Epithelial cell of esophagus (primary cell): ENCODE measurements at places on chromosomes 2 and 18.

GRCh38 chr2:75920859-75921551 lies 210.3 kb upstream of the GCFC2 start:
- DNase-seq, result no peak

DNA sequence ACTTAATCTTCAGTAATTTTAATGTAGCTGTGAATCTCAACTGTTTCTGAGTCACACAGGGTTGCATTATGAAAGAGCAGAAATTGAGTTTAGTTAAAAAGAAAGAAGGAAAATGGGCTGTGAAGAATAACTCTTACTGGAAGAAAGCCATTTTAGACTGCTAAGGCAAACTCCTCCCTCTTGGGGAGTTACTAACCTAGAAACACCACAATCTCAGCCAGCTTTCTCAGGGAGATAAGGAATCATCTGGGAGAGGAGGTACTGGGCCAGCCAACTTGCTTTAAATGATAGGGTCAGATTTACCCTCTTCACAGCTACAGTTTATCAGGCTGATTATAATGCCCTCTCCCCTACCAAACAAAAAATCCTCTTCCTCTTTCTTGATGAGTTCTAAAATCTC lies 119.5 kb downstream of the CCDC148 start:
- no peak for DNase-seq

GRCh38 chr18:3458952-3459853 lies 9.2 kb downstream of the TGIF1 start:
- DNase-seq, result peak; percentile 83

- DNase-seq, result peak; percentile 39
These were observed 18.2 kb downstream of the BMP10 start for GRCh38 chr2:68853035-68853434.

DNA sequence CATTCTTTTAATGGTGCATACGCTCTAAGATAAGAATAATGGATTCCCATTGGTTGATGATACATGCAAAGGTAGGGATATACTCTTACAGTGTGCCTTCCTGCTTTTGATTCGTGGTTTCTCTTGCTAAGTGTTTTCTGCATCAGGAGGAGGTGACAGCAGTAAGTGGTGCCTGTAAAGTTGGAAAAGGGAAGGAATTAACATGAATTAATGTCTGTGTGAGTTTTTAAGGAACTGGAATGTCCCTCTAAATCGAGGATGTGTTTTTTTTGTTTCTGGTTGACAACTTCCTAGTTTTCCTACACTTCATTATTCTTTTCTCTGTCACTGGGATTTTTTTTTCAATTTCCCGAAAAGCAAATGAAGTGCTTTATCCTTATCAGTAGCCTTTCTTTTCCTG lies 54.4 kb downstream of the CRIM1 start:
- DNase-seq, result no peak

DNA sequence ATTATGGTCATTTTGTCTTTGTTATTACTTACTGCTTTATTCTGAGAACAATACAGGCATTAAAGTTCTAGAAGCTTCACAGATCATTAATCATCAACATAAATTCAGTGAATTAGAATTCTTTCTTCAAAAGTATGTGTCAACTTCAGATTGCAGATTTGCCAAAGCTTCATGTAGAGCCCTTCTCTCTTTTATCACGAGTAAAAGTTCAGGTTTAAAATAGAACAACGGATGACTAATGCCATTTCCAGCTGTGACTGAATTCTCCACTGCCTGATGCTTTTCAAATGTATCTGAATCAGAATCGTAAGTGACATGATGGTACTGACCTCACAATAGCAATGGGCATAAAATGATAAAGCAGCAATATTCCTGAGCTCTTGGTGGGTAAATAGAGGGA lies 116.0 kb downstream of the ABCA12 start:
- peak; percentile 43 for DNase-seq

- no peak for DNase-seq
These were observed 50.3 kb downstream of the DTNA start for GRCh38 chr18:34760444-34760843.

GRCh38 chr2:164696634-164697033 lies 75.4 kb upstream of the GRB14 start:
- DNase-seq, result no peak

DNA sequence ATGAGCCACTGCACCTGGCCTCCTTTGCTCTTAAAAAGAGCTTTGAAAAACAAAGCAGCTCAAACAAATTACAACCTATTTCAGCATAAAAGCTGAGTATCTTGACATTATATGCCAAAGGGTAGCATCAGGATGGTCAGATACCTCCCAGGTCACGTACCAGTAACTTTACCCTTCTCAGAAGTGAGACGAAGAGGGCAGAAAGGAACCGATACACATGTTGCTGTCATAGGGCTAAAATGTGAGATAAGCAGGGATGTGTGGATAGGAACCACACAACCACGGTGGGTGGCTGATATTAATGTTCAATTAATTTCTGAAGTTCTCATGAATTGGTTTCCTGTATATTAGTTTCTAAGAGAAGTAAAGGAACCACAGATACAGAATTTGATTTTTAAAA lies 12.6 kb upstream of the RNU2-63P start:
- no peak for DNase-seq

DNA sequence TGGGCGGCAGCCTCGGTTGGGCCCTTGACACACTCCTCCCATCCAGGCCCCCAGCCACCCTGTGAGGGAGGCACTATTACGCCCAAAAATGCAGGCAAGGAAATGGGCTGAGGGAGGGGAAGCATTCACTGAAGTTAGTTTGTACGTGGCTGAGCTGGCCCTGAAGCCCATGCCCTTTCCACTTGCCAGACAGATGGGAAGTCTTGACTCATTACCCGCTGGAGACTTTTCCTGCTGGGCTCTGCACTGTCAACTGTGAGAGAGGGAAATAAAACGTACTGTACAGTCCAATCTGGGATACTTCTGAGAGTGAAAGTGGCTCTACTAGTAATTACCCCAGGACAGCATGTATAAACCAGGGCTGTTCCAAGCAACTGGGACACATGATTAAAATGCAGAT lies 125.9 kb downstream of the MSH2 start:
- no peak for DNase-seq

- DNase-seq, result no peak
These were observed 117.6 kb upstream of the STK17B start for GRCh38 chr2:196289000-196289399.

GRCh38 chr2:96090196-96090926 lies 26.0 kb downstream of the ADRA2B start:
- DNase-seq, result no peak
